ENCODE measurements at places on chromosomes 2 and 18.
A peak's percentile ranks its signal among the peaks of the same experiment; 100 is the strongest.

DNA sequence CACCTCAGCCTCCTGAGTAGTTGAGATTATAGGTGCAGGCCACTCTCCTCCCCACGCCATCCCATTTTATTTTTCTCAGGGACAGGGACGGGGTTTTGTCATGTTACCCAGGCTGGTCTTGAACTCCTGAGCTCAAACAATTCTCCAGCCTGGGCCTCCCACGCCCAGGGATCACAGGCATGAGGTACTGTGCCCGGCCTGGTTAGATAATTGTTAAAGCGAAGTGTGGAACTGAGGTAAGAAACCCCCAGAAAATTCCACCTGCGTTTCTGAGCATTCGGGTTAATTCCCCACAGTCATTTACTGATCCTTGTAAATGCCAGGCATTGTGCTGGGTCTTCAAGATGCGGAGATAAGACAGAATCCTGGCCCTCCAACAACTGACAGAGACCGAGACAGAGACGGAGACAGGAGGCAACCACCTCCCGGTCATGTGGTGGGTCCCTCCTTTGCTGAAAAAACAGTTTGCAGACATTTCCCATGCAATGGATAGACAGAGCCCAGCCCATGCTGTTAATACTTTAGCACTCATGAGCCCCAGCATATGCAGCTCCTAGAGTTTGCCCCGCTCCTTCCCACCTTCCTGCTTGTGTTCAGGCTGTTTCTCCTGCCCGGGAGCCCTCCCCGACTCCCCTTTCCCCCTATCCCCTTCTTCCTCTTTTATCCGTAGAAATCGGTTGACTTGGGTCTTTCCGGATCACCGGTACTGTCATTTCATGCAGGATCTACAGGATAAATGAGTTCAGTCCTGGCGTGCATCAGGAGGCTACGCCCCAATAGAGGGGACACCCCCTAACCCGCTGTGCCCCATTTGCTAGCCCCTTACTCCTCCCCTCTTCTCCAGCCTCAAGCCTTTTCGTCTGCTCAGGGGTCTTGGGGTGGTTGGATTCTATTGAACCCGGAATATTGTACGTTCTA, 1.6 kb upstream of the RHOB start:
- no peak for DNase-seq

GRCh38 chr18:75207310-75208154, 1.4 kb downstream of the PTGR3 start:
- no peak for DNase-seq

- no peak for DNase-seq
Measured at GRCh38 chr18:23243178-23243577, 107.9 kb downstream of the CABLES1 start.

- no peak for DNase-seq
Measured at GRCh38 chr18:55486936-55487335, 101.1 kb downstream of the TCF4 start.

GRCh38 chr2:152011724-152012123, 87.1 kb downstream of the CACNB4 start:
- DNase-seq = no peak

GRCh38 chr2:39528701-39529100, 91.6 kb upstream of the MAP4K3 start:
- DNase-seq = no peak

DNA sequence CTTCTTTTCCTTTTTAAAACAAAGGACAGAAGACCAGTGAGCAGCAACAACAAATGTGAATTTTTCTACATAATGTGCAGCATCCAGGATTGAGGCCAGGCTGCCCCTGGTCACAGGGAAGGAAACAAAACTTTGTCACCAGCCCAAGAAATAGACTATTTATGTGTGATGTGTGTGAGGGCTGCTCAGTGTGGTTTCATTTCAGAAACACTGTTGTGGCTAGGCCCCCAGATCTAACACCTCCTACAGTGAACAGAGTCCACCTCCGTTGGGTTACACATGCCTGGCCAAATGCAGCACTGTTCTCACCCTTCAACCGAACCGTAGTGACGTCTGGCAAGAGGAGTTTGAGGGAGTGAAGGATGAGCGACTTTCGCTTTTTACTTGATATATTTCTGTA, 146.3 kb upstream of the RIOK3 start:
- DNase-seq = no peak

GRCh38 chr2:33216508-33217182, 259.8 kb upstream of the RASGRP3 start:
- DNase-seq = no peak

DNA sequence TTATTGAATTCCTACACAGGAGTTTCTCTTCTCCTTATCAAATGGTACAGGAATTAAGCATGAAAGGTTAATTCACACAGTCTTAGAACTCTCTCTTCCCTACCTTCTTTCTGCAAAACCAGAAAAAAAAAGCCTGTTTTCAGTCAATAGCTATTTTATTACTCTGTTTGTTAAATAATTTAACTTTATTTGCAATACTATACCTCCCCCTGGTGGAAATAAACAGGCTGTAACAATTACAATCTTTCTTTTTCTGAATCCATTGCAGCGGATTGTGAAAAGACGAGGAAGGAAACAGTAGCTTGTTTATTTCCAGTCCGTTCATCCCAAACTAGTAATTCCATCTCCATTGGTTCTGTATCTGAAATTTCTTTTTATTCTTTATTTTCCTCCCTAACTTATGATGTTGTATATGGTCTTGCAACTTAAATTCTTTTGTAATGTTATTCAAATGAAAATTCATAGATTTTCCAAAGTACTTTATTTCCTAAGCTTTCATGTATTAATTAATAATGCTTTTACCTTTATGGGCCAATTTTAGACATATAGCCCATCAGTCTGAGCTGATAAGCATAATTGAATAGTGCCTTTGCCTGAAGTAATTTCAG, 165.2 kb downstream of the SH3BP4 start:
- DNase-seq = peak; percentile 43

GRCh38 chr2:148619560-148620195, 24.9 kb upstream of the EPC2 start:
- DNase-seq = no peak

DNA sequence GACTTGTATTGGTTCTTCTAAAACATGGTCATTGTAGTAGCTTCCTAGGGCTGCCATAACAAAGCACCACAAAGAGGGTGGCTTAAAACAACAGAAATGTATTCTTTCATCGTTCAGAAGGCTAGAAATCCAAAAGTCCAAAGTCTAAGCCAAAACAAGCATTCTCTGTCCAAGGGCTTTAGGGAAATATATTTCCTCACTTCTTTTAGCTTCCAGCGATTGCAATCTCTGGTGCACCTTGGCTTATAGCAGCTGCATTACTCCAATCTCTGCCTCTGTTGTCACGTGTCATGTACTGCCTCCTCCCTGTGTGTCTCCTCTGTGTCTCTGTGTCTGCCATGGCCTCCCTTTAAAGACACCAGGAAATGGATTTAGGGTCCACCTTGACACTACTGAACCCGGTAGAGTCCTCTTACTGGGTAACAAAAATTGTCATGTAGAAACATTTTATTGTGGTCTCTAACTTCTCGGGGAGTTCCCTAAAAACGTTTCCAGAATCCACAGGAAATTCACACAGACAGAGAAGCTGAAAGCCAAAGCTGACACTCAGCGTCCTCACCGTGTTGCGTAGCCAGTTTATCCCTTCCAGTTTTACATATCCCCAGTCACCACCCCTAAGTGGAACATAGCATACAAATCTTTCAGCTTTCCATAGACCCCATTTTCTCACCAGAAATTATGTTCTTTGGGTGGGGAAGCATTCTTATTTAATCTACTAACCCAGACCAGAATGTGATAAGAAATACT, 20.7 kb upstream of the TTN start:
- DNase-seq = no peak

- no peak for DNase-seq
Measured at GRCh38 chr18:778194-778927, 33.7 kb downstream of the YES1 start.

DNA sequence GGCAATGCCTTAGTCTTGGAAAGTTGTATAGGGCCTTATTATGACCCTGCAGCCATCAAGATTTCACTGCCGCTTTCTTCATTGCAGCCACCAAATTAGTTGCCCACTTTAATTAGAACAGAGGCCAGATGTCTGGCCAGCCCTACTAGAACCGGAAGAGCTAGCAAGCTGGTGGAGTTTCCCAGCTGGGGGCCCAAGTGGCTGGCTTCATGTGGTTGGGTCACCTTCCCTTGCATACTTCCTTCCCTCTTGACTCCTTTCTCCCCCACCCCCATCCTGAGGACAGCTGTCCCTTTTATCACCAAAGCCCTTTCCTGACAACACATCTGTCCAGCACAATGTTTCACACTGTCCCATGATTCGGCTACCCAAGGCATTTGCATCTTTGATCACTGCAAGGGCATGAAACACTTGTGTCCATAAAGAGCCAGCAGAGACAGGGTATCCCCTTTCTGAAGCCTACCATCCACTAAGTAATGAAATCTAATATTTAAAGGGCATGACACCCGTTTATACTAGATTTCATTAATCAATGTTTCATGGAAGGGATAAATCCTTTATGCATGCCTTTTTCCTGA, 187.2 kb downstream of the BCL11A start:
- DNase-seq = no peak

- DNase-seq = no peak
Measured at GRCh38 chr2:43218702-43219382, 7.6 kb downstream of the ZFP36L2 start.

DNA sequence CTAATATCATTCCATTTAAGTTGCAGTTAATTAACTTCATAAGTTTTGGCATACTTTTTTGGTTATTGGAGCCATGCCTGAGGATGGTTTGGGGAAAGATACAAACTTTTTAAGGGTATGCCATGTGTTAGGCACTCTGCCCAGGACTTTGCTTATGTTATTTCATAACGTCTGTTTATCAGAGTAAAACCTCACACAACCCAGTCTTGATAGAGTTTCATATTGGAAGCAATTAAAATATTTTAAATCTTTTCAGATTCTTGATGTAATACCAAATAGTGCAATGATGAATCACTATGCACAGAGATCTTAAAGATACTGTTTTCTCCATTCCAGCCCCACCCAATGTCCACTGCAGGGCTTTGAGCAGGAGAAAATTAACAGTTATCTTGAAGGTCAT, 529.1 kb upstream of the HNMT start:
- peak; percentile 36 for DNase-seq

DNA sequence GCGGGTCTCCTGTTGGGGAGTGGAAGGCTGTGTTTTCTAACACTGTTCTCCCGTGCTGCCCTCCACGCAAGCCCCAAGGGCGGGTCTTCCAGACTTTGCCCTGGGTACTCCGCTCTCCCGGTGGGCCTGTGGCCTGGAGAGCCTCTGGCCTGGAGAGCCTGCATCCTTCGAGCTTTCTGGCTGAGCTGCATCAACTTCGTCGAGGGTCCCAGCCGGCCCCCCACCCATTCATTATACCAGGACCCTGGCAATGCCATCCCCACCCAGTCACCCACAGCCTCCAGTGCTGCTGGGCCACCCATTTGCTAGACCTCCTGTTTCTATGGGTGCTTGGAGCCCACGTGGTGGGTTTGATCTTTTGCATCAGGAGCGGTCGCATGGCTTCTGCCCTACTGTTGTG, 102.2 kb downstream of the PTGR3 start:
- no peak for DNase-seq

GRCh38 chr2:80105015-80105640, 199.4 kb downstream of the LRRTM1 start:
- no peak for DNase-seq

- no peak for DNase-seq
Measured at GRCh38 chr2:34261701-34262100, 662.6 kb upstream of the FAM98A start.

GRCh38 chr2:142682528-142682927, 194.9 kb upstream of the KYNU start:
- peak; percentile 32 for DNase-seq

- DNase-seq = no peak
Measured at GRCh38 chr18:9835113-9835755, 50.5 kb upstream of the TXNDC2 start.

GRCh38 chr2:157440404-157441071, 3.4 kb downstream of the CYTIP start:
- no peak for DNase-seq

- DNase-seq = no peak
Measured at GRCh38 chr2:13335862-13336535, 619.3 kb downstream of the TRIB2 start.

- DNase-seq = no peak
Measured at GRCh38 chr18:9829397-9829712, 56.4 kb upstream of the TXNDC2 start.

DNA sequence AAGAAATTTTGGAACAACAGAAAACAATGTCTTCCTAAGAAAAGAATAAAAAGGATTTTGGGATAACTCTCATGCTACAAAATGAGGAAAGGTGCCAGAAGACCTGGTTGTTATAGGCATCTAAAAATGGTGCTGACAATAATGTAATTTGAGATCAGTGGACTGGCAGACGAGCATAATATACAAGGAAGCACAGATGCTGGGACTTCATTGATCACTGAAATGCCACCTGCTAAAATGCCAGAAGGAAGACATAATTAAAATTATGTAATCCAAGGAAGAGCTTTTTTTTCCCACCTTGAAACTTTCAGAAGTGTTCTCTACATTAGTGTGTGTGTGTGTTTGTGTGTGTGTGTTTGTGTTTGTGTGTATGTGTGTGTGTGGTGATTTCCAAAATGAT, 535.9 kb downstream of the XIRP2 start:
- DNase-seq = no peak

GRCh38 chr2:235444101-235444597, 49.7 kb upstream of the AGAP1 start:
- no peak for DNase-seq

- peak; percentile 51 for DNase-seq
Measured at GRCh38 chr2:229800997-229801754, 86.8 kb upstream of the DNER start.

- no peak for DNase-seq
Measured at GRCh38 chr2:85930129-85931124, 41.6 kb upstream of the ST3GAL5 start.

- DNase-seq = no peak
Measured at GRCh38 chr18:10320791-10321190, 133.6 kb upstream of the APCDD1 start.
